ENCODE measurements at places on chromosomes 3 and 15.

DNA sequence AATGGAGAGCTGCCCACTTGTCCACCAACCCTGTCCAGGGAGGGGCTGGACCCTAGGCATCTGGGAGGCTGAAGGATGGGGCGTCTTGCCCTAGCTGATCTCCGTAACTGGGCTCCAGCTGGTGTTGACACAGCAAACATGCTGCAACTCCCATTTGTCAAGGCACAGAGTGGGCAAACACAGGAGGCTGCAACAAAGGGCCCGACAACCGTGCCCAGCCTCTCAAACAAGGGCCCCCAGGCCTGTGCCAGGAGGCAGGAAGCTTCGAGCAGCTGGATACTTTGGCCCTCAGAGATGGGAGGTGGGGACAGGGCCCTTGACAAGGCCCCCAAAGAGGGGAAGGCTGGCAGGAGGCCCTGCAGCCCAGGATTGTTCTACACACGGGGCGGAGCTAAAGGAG, 64.2 kb upstream of the TMEM115 start:
- DNase-seq, result no peak

- no peak for DNase-seq
These were observed 71.4 kb downstream of the SPSB4 start for GRCh38 chr3:141122455-141123030.

DNA sequence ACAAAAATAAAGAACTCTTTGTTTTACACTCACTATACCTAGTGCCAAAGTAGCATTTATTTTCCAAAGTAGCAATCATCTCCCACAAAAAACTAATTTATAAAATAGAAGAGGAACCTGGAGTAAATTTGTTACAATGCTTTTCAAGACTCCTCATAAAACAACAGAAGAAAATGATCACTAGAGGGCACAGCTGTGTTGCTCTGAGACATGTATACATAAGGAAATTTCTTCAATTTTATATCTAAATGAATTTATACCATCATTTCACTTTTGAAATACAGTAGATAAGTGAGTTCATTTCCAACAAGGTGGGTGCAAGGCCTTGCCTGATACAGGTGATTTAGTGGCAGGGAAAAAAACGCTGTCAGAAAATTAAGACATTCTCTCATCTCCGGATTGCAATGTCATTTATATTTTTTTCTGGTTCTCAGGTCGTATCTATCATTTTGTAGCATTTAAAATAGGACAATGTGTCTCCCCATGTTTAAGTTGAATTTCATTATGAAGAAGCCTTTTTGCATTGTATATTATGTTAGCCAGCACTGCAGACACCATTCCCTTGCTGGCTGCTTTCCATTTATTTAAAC, 25.3 kb upstream of the ARHGEF26 start:
- DNase-seq, result no peak

DNA sequence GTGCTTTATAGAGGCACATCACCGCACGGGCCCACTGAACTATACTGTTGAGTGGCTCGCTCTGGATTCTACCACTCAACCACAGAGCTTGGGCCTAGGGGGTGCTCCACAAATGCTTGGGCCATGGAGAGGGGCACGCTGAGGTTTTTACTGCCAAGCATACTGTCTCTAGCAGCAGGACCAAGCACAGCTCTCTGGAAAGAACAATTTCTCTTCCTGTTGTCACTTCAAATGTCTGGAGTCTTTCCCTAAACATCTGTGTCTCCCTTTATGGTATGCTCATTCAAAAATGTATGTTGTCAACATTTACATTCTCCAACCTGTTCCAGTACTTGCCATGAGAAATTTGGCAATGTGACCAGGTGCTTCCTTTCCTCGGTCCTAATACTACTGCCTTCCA, 114.7 kb upstream of the TPM1 start:
- no peak for DNase-seq

GRCh38 chr15:85482894-85483293, 102.5 kb downstream of the AKAP13 start:
- no peak for DNase-seq

DNA sequence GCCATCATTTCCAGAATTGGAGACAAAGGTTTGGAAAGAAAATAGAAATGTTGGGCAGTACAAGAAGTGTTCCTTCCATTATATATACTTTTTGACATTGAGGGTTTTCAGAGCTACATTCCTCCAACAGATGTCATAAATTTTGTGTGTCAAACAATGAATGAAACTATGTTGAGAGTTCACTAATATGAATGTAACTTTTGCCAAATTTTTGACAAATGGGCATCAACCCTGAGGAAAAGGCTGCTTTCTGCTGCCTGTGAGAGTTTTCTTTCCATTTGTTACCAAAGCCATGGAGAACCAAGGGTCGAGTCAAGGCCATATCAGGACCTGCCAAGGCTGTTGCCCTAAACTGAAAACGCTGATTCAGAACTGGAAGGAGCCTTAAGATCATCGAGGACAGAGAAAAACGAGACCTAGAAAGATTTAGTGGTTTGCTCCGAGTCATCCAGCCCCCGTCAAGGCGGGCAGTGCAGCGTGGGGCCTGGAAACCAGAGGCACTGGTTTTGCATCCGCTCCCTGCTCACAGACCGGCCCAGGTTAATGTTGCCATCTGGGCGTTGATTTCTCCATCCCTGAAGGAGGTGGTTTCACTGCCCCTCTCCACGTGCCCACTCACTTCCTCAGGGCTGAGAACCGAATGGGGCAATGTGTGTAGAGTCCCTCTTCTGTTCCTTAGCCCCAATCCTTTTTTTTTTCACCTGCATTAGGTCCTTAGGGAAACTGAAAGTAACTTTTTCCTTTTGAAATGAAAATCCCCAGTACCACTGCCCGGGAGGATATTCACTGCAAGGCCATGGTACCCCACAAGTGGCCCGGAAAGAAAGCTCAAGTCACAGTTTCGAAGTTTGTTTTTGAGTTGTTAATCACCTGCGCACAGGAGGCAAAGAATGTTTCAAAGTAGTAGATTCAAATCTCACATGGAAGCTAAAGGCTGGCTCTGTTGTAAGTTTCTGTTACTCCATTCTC, 32.8 kb downstream of the TPM1 start:
- no peak for DNase-seq

DNA sequence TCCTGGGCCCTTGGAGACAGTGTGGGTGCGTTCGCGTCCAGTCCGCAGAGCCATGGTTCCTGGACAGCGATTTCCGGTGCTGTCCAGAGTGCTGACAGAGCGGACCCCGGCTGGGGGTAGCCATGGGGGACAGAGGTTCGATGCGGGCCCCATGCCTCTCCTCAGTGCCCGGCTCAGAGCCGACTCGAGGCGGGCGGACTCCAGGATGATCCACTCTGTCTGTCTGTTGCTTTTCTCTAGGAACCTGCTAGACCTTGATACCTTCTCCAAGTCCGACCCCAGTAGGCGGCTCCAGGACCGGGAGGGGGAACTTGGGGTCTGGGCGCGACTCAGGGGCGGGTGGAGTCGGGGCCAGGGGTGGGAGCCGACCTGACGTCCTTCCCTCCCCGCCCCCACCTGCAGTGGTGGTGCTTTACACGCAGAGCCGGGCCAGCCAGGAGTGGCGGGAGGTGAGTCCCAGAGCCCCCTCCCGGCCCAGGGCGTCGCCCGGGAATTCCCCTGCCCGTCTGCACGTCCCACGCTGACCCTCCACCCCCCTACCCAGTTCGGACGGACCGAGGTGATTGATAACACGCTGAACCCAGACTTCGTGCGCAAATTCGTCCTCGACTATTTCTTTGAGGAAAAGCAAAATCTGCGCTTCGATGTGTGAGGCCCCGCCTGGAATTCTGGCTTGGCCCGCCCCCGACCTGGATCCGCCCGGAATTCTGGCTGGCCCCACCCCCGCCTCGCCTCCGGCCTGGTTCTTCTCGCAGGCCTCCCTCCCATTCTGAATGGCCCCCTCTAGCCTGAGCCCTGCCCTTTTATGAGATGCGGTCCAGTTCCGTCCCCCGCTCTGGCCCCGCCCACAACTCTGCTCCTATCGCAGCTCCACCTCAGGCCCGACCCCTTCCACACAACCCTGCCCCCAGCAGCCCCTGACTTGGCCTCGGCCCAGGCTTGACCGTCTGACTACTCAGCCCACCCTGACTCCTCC, 1.0 kb downstream of the CPNE9 start:
- peak; percentile 17 for DNase-seq

DNA sequence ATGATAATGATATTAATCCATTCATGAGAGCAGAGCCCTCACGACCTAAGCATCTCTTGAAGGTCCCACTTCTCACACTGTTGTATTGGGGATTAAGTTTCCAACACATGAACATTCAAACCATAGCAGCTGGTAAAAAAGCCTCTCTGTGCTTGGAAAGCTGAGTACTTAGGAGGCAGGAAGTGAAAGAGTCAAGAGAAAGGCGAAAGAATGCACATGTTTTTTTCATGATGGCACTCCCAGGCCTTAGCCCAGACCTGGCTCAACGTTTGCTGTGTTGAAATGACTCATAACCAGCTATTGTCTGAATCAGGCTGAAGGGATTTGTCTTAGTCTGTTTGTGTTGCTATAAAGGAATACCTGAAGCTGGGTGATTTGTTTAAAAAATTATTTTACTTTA, 84.4 kb upstream of the RGMA start:
- no peak for DNase-seq

GRCh38 chr15:67109141-67110034, 44.0 kb downstream of the SMAD3 start:
- peak; percentile 20 for DNase-seq

GRCh38 chr15:31605467-31605931, 278.9 kb downstream of the KLF13 start:
- DNase-seq, result no peak

- DNase-seq, result no peak
These were observed 343.3 kb downstream of the GRM7 start for GRCh38 chr3:7203969-7204847.

DNA sequence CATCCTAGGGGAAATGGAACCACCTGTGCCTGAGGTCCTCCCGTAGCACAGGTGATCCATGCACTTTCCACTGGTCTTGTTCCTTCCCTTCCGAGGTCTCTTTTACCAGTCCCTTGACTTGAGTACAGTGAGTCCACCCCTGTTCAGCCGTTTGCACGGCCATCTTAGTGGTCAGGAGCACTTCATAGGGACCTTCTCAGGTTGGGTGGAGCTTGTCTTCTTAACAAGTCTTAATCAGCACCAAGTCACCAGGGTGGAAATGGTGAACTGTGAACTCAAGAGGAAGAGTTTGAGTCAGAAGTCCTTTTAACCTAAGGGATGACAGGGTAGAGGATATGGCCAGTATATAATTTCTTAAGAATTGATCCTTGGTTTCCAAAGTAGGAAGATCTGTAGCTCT, 21.4 kb downstream of the ARL8B start:
- no peak for DNase-seq

DNA sequence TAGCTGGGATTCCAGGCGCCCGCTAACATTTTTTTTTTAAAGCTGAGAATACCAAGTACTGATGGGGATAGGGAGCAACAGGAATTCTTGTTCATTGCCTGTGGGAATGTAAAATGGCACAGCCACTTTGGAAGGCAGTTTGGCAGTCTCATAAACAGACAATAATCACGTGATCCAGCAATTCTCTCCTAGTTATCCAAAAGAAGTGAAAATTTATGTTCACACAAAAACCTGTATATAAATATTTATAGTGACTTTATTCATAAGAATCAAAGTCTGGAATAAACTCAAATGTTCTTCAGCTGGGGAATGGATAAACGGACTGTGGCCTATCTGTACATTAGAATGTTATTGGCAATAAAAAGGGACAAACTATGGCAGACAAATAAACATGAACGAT, 72.5 kb upstream of the NEO1 start:
- no peak for DNase-seq

- DNase-seq, result no peak
These were observed 4.6 kb downstream of the ATP13A3 start for GRCh38 chr3:194482196-194482593.

GRCh38 chr3:81029861-81030260, 731.6 kb downstream of the GBE1 start:
- DNase-seq, result no peak

- DNase-seq, result no peak
These were observed 48.7 kb downstream of the FOXB1 start for GRCh38 chr15:60052796-60053195.

DNA sequence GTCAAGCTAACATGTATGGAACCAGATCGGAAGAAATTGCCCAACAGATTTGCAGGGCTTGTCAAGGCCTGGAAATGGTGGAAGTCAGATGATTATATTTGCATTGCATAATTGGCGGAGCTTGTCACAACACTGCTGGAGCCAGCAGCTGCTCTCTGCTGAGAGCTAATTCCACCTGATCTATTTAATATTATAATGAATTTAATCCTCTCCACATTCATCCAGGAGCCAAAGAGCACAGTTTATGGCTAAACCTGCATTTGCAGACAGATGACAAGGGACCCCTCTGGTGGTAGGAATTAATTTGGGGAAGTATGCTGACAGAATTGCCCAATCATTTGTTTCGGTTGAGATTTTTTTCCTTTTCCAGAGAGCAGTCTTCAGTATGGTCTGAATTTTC, 730.2 kb downstream of the TUSC7 start:
- DNase-seq, result no peak

DNA sequence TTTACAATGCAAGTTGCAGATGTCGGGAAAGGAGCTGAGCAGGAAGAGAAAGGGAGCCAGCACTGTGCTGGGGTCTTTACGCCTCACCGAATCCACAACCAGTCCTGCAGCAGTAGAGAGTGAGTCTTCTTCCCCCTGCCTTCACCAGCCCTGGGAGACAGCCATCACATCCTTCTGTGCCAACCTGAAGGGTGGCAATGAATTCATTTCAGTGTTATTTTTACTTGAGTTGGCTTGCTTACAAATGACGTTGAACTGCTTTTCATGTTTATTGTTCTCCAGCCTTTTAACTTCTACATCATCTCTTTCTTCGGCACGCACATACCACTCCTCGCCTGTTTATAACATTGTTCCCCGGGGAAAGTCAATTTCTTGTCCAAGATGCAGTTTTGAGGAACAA, 77.1 kb downstream of the TRIM42 start:
- no peak for DNase-seq

- DNase-seq, result no peak
These were observed 188.5 kb downstream of the ZNF621 start for GRCh38 chr3:40713306-40713705.

- DNase-seq, result no peak
These were observed 83.9 kb upstream of the MEX3B start for GRCh38 chr15:82129761-82130160.

DNA sequence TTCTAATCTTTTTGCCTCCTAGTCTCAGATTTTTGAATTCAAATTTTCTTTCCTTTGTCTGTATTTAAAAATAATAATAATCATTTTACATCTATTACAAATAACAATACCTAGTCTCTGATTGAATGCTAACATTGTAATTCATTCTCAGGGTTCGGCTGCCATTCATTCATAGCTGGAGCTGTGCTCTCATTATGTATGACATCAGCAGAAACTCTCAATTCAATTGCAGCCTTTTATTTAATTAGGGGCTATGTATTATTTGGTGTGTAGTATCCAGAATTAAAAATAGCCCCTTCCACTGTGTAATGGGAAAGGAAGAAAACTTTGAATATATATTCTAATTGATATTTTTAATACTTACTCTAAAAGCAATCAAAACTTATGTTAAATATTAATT, 270.4 kb upstream of the MDFIC2 start:
- no peak for DNase-seq

GRCh38 chr3:108013141-108014055, 77.4 kb downstream of the CD47 start:
- no peak for DNase-seq

Data from posterior cingulate gyrus (tissue), 11 donors.